ENCODE measurements at places on chromosomes 3 and 15.

GRCh38 chr3:69997631-69998307 lies 1.8 kb upstream of the SAMMSON start:
- peak; percentile 12 for DNase-seq

DNA sequence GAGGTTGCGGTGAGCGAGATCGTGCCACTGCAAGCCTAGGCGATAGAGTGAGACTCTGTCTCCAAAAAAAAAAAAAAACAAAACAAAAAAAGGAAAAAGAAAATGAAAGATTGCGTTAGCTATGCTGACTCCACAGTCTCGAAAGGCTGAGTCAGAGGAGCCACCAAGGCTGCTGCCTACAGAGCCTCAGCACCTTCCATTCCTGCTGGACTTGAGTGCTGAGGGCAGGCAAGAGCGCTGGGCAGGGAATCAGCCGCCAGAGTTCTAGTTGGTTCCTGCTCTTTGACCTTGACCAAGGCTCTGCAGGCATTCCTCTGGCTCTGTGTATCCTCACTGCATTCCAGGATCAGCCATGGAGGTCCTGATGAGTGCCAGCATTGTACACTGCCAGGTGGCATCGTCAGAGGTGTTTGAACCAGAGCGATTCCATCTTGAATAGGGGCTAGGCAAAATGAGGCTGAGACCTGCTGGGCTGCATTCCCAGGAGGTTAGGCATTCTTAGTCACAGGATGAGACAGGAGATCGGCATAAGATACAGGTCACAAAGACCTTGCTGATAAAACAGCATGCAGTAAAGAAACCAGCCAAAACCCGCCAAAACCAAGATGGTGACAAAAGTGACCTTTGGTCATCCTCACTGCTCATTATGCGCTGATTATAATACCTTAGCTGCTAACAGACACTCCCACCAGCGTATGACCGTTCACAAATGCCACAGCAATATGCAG lies 5.9 kb downstream of the MESP2 start:
- peak; percentile 49 for DNase-seq

DNA sequence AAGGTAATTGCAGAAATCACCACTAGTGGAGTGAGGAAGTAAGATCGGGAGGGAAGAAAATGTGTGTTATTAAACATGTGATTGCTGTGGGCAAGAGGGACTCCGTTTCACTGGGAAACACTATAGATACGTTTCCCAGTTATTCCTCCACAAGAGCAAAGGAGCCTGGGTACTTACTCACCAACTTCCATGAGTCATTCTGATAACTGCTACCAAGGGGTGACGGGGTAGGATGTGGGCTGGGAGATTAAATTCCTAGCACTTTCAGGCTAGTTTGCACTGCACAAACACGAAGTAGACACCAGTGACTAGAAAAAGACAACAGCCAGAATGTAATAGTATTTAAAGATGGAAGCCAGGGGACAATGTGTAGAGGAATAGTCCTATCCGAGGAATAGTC lies 812.9 kb upstream of the CFAP20DC start:
- peak; percentile 79 for DNase-seq

GRCh38 chr3:115550285-115550761 lies 73.0 kb upstream of the GAP43 start:
- peak; percentile 74 for DNase-seq

DNA sequence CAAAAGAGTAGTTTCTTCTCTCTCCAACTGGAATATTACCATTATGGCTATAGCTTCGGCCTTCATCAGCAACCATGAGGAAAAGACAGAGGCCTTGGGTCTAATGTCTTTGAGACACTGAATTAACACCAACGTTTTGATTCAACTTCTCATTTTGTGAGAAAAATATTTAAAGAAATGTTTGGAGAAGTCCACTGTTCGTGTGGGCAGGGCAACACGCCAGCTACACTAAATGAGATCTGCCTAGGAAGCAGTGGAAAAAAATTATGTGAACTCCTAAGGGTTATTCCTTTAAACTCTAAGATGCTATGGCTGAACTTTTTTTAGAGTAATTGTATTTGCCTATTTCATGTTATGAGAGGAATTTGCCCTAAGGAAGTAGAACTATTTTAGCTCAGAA lies 41.8 kb downstream of the NCEH1 start:
- no peak for DNase-seq

- DNase-seq, result peak; percentile 64
These were observed 67.0 kb downstream of the ZNF609 start for GRCh38 chr15:64527263-64527984.

GRCh38 chr15:92323525-92323924 lies 70.2 kb upstream of the ST8SIA2 start:
- DNase-seq, result no peak

GRCh38 chr3:7328339-7328738 lies 467.4 kb downstream of the GRM7 start:
- no peak for DNase-seq

GRCh38 chr3:133783762-133784161 lies 21.9 kb upstream of the SRPRB start:
- DNase-seq, result no peak

DNA sequence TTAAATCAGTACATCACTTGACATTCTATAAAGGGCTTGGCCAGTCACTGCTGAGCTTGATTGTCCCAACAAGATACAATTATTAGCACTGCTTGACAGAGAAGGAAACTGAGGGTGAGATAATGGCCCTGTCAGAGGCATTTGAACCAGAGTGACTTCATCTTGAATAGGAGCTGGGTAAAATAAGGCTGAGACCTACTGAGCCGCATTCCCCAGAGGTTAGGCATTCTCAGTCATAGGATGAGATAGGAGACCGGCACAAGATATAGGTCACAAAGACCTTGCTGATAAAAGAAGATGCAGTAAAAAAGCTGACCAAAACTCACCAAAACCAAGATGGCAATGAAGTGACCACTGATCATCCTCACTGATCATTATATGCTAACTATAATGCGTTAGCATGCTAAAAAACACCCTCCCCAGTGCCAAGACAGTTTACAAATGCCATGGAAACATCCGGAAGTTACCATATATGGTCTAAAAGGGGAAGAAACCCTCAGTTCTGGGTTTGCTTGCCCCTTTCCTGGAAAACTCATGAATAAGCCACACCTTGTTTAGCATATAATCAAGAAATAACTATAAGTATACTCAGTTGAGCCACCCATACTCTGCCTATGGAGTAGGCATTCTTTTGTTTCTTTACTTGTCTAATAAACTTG lies 239.1 kb upstream of the SETMAR start:
- no peak for DNase-seq

- no peak for DNase-seq
These were observed 54.7 kb downstream of the RAB11A start for GRCh38 chr15:65924004-65924403.

- no peak for DNase-seq
These were observed 35.8 kb upstream of the LRTM1 start for GRCh38 chr3:54963641-54964040.

DNA sequence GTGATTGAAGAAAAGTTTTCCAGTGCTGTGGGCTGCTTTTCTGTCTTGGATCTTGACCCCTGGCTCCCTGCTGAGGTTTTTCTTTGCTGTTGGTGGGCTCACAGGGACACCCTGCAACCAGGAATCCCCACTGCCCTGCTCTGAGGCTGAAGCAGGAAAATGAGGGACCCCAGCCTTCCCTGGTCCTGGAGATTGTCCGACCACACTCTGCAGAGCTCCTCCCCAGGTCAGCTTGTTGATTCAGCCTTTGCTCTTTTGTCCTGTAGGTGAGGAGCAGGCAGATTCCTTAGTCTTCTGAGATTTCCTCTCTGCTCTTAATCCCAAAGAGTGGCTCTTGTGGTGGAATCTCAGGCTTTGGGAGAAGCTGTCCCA lies 194.5 kb downstream of the RPLP1 start:
- DNase-seq, result no peak

DNA sequence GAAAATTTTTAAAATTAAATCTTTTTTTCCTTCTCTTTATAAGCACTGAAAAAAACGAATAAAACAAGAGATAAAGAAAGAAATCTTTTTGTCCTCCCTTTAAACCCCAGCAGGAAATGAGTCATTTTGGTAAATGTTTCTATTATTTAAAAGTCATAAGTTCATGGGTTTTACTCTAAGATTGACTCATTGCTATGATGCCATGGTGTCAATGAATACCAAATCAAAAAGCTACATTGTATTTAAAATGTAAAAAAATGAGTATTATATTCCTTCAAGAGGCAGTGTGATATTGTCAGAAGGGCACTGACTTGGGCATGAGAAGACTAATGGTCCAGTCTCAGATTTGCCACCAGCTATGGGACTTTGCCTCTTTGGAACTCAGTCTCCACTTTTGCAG lies 303.4 kb upstream of the DNAJC19 start:
- peak; percentile 65 for DNase-seq

DNA sequence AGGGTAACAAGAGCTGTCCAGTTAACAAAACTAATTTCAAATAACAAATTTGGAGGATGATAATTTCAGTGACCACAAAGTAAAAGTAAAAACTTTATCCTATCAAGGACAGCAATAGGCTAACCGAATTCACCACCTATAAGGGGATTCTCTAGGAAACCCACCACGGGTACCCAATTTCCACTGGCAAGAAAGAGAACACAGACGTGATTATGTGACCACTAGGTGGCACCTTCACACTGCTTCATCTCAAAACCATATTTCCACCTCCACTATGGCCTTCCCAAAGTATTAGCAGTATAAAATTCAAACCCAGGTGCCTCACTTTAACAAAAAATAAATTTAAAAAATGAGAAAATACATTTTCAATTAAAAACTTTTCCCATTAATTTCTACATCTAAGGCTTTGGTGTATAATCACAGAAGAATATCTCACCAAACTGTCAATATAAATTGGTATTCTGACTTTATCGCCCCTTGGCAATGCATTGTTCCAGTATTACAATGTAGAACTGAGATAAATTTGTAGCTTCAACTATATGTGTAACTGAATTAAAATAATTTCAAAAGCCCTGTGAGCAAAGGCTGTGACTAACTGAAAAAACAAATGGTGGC lies 96.5 kb downstream of the FSIP1 start:
- DNase-seq, result peak; percentile 60
